ENCODE measurements at places on chromosomes 3 and 15. TPM values are rescaled to one million over a fixed set of nuclear protein-coding genes. Genes with fewer than 3 reads are reported as not detected.

Gene RUBCN
- polyA plus RNA-seq: 10.7 TPM

Gene SLITRK3
- 0.62 TPM for polyA plus RNA-seq

Gene CNTN6
- polyA plus RNA-seq: 2.8 TPM

Gene PHC3
- polyA plus RNA-seq: 44.6 TPM

Gene CHDH
- 8.3 TPM for polyA plus RNA-seq

Gene SEMA3G
- polyA plus RNA-seq: 28.5 TPM

Gene ABI3BP
- 16.4 TPM for polyA plus RNA-seq

Gene APBA2
- polyA plus RNA-seq: 19.3 TPM

Gene GOLGA6L10
- polyA plus RNA-seq: 3.8 TPM

Gene DUOX1
- 6.9 TPM for polyA plus RNA-seq

Gene CCRL2
- polyA plus RNA-seq: 0.89 TPM

Gene SLC22A14
- 0.89 TPM for polyA plus RNA-seq

Gene CTDSPL
- 100 TPM for polyA plus RNA-seq

Gene P2RY14
- 0.52 TPM for polyA plus RNA-seq

- DNase-seq: no peak
These were observed 38.1 kb upstream of the IGDCC4 start for GRCh38 chr15:65460741-65461347.

- DNase-seq: no peak
These were observed 160.6 kb downstream of the APBA2 start for GRCh38 chr15:29046281-29046810.

- DNase-seq: peak; percentile 84
These were observed at the start of gene CFAP91 for GRCh38 chr3:119702530-119703527. CFAP91 (plus strand) TSS chr3:119703022; CDS start chr3:119703099, 77 bp downstream.

GRCh38 chr3:190696777-190697501 is 165.6 kb downstream of the GMNC start:
- DNase-seq: no peak

DNA sequence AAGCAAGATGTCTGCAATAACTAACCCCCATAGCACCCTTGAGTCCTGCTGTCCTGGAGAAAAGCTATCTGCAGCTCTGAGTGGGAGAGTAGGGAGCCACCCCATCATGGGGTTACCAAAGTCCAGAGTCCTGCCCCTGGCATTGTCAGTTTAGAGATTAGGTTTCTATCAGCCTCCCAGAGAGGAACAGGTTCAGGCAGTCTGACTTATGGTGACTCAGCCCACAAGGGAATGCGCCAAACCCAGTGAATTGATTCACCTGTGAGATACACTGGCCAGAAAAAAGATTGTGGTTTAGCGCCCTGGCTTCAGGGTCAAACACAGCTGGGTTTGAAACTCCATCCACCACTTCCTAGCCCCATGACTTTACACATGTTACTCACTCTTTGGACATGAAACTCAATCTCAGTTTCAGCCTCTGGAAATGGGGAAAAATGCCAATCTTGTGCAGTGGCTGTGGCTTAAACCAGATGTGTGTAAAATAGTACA is 263.6 kb upstream of the HES1 start:
- DNase-seq: no peak

DNA sequence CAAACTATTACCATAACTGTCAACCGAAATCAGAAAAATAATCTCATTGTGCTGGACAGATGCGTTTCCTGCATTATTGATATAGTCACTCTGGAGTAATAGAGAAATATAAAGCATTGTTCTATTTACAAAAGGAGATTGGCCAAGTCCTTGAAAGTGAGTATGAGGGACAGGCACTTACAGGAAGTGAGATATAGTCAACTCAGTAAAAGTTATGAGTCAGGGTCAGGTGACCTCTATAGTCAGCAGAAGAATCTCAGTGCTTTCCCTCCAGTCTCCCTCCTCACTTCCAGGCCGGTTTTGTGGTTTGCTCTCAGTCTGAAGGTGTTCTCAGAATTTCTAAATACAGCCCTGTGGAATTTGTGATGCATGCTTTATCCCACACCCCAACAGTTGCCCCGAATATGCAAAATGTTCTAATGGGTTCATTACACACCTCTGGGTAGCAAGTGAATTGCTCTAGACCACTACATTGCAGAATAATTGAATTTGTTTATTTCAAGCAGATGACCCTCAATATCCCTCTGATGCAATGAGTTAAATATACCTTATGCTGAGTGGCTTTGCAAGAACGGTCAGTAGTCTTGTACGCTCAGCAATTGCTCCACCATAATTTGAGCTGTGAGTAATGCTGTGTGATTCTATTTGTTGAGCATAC is 787.7 kb downstream of the MCTP2 start:
- DNase-seq: no peak

DNA sequence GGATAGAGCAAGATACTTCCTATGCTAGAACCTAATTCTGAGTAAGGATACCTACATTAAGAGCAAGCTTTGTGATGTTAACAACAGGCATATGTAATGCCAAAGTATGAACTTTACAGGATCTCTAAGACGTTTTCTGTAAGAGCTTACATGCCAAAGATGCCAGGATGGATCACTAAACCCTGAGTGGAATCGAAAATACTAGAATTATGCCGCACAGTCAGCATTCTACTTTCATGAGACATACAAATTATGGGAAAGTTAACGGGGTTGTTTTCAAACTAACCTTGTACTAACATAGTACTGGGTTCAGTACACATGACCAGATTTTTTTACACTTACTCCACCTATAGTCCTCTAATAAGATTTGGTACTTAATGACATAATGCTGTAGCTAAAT is 55.1 kb downstream of the AAGAB start:
- no peak for DNase-seq

- DNase-seq: no peak
These were observed 72.8 kb downstream of the HES1 start for GRCh38 chr3:194208709-194209108.

GRCh38 chr3:45929042-45929679 is 14.1 kb upstream of the CXCR6 start:
- no peak for DNase-seq

- no peak for DNase-seq
These were observed 345.3 kb downstream of the TIGIT start for GRCh38 chr3:114639171-114639570.

DNA sequence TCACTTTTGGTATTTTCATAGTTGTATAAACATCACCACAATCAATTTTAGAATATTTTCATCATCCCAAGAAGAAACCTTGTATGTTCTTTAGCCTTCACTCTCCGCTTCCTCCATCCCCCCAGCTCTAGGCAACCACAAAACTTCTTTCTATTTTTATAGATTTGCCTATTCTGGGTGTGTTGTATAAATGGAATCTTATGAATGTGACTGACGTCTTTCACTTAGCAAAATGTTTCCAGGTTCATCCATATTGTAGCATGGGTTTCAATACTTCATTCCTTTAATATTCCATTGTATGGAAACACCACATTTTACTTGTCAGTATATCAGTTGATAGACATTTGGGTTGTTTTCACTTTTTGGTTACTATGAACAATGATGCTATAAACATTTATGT is 335.8 kb upstream of the GOLIM4 start:
- no peak for DNase-seq

GRCh38 chr15:60001610-60002527 is 2.2 kb upstream of the FOXB1 start:
- no peak for DNase-seq

DNA sequence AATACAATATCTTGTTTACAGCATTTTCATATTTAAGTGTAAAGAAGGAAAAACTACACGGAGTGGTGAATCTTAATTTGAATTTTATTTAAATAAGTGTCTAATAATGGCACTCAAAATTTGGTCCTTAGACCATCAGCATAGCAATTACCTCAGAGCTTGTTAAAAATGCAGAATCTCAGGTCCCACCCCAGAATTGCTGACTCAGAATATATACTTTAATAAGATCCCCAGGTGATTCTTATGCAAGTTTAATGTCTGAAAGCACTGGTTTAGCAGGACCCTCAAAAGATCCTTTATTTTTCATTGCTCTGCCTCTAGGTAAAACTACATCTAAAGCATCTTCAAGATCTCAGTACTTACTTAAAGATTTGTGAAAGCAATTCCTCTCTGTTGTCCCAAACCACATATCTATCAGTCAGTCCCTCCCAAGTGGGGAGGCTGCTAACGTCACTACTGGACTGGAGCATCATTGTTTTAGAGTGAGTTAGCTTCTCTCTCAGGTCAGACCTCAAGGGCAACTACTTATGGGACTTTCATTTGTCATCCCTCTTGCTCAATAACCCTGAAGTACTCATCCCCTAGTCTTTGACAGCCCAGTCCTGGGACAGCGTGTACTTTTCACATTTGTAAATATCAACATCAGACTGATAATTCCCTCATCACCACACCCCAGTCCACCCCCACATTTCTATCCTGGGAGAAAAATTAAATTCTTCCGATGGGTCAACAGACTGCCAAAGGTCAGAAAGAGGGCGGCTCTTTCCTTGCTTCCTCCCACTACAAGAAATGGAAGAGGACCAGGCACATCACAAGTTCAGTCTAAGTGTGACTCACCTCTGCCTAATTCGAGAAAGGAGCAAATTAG is 76.7 kb downstream of the CBLB start:
- DNase-seq: no peak

- no peak for DNase-seq
These were observed 41.8 kb upstream of the CCNL1 start for GRCh38 chr3:157201648-157202278.

GRCh38 chr15:24784506-24784905 is 108.9 kb downstream of the NPAP1 start:
- DNase-seq: no peak

GRCh38 chr3:45575386-45575923 is 19.1 kb upstream of the LIMD1 start:
- DNase-seq: no peak

DNA sequence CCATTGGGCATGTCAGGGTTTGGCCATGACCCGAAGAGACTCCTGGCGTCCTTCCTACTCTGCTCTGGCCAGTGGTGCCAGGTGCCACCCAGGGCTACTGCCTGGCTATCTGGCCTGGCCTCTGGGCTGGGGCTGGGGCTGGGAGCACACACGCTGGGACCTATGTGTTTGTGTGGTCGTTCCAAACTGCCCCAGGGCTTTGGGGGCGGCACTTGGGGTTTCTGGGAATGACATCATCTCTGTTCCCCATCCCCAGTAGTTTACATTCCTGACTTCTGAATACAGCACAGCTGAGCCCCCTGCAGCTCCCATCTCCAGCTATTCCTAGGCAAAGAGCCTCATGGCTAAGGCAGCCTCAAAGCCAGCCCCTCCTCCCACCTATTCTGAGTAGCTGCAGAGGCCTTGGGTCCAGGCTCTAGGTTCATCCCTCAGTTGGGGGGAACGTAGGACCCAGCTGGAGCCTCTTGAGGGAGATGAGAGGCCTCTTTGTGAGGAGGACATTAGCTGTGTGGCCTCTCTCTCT is 24.3 kb downstream of the PLEKHO2 start:
- no peak for DNase-seq

GRCh38 chr3:119497820-119498185 is 544 bp upstream of the TIMMDC1 start:
- DNase-seq: no peak

GRCh38 chr3:177284383-177284881 is 87.2 kb upstream of the TBL1XR1 start:
- no peak for DNase-seq
